KG1 (cell line): ENCODE measurements at places on chromosomes 6 and 20.

DNA sequence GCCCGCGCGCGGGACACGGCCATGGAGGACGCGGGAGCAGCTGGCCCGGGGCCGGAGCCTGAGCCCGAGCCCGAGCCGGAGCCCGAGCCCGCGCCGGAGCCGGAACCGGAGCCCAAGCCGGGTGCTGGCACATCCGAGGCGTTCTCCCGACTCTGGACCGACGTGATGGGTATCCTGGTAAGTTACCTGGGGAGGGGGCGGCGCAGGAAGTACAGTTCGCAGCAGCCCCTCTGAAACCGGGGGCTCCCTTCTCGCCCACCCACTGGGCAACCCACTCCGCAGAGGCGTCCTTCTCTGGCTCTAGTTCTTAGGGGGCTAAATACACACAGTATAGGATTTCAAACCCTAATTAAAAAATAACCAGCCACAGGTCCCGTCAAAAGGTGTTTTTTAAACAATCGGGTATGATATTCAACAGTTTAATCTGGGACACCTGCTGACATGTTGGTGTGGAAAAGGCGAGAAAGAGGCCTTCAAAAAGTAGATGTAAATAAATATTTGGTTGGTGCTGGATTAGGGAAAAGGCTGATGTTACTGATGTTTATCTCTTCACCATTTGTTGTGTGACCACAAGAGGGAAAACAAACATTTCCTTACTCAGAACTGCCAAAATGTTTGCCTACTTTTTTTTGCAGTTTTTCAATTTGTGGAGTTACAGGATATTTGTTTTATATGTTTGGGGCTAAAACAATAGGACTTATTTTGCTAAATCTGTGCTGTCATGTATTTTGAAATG lies 577 bp downstream of the SASH1 start:
- DNase-seq, result no peak

DNA sequence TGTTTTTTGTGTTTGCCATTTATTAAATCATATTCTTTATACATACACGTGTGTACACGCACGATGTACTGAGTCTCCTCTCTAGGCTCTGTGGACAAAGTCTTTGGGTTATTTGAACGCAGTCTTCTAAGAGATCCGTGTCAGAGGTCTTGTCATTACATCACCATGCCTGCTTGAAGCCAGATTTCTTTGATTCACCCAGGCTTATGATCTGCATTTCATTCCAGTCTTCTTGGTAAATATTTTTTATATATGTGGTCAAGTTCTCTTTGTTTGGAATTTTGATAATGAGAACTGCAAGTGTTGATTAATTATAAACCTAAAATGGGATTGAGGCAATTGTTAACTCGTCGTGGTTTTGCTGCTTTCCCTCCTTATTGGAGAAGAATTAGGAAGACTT lies 34.6 kb downstream of the KCNS1 start:
- DNase-seq, result no peak

GRCh38 chr6:42281570-42281969 lies 63.9 kb upstream of the MRPS10 start:
- no peak for DNase-seq

GRCh38 chr6:148811459-148811858 lies 64.6 kb downstream of the UST start:
- DNase-seq, result no peak

DNA sequence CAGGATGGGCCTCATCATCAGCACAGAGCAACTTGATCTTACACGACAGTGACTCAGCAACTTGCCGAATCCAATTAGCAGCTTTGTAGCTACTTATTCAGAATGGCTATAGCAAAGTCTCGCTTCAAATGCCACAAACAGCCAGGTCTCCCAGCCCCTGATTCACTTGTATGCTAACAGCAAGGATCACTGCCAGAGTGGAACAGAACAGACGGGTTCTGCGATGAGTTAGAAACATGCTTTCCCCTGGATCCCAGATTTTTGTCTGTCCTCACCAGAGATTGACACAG lies 254.4 kb downstream of the NRN1 start:
- no peak for DNase-seq

- no peak for DNase-seq
Measured at GRCh38 chr20:56439771-56440291, 27.8 kb downstream of the CASS4 start.

DNA sequence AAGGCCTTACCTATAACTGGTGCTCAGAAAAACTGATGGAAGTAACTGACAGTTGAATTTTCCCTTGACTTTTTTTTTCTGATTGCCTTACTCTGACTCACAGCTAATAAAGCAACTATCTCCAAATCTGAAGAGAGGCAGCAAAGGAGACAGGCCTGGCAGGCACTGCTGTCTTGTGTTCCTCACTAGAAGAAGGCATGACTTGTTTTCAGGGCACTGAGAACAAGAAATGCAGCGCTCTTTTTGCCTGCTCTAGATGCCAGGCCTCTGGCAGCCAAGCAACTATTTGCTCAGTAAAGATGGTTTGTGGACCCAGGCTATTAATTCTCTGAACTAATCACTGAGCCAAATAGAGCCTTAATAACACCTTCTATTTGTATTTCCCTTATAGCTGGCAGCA lies 155.1 kb downstream of the PRDM13 start:
- DNase-seq, result no peak

GRCh38 chr6:146543940-146544615 lies 445 bp downstream of the RAB32 start:
- DNase-seq, result peak; percentile 44

GRCh38 chr20:62785393-62785792 lies 10.9 kb upstream of the MRGBP start:
- DNase-seq, result no peak

GRCh38 chr6:104214901-104215300 lies 644.8 kb downstream of the HACE1 start:
- DNase-seq, result no peak

DNA sequence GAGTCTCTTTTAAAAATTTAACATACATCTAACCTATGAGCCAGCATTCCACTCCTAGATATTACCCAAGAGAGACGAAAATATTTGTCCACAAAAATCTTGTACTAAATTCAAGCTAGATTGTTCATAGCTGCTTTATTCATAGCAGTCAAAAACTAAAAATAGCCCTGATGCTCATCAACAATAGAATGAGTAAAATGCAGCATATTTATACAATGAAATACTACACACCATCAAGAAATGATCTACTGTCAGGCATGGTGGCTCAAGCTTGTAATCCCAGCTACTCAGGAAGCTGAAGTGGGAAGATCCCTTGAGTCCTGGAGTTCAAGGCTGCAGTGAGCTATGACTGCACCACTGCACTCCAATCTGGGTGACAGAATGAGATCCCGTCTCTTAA lies 22.0 kb upstream of the SRC start:
- no peak for DNase-seq

DNA sequence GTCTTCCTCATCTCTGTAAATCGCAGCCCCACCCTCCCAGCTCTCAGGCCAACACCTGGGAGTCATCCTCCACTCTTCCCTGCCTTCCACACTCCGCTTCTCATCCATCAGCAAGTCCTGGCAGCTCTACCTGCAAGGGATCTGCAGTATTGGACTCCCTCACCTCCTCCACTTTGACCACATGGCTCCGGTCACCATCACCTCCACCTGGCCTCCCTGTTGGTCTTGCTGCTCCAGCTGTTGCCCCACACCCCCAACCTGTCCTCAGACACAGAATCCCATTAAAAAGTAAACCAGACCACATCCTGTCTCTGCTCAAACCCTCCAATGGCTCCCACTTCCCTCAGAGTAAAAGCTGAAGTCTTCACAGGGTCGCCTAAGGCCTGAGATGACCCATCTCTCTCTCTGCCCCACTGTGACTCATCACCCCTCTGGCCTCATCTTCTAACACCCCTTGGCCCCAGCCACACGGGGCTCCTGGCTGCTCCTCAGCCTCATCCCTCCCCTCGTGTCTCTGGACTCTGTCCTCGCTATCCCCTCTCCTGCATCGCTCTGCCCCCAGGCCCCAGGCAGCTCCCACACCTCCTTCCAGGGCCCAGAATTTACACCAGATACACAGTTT lies 185.1 kb upstream of the SULF2 start:
- no peak for DNase-seq

DNA sequence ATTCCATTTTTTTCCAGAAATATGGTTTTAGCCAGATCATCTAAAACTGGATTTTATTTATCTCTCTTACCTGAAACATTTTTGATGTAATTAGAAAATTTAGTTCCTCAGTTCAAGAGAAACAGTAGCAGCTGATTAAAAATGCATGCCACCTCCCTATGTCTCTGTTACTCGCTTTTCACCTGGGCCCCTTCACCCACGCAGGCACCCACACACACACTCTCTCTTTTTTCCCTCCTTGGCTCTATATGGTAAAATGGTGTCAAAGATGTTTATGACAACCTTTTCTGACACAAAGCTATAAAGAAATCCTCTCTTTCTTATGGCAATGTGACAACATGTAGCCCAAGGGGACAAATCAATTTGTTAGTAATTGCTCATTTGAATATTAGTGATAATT lies 5.8 kb upstream of the SGK1 start:
- no peak for DNase-seq

GRCh38 chr6:111700135-111700690 lies 94.5 kb upstream of the TRAF3IP2 start:
- DNase-seq, result no peak
